ENCODE measurements at places on chromosomes 13 and 19. TPM values are rescaled to one million over a fixed set of nuclear protein-coding genes. Genes with fewer than 3 reads are reported as not detected.

- no peak for DNase-seq
Measured at GRCh38 chr13:72530471-72530870, 197.0 kb downstream of the MZT1 start.

GRCh38 chr13:43797869-43798268 is 11.1 kb upstream of the ENOX1 start:
- DNase-seq, result no peak

DNA sequence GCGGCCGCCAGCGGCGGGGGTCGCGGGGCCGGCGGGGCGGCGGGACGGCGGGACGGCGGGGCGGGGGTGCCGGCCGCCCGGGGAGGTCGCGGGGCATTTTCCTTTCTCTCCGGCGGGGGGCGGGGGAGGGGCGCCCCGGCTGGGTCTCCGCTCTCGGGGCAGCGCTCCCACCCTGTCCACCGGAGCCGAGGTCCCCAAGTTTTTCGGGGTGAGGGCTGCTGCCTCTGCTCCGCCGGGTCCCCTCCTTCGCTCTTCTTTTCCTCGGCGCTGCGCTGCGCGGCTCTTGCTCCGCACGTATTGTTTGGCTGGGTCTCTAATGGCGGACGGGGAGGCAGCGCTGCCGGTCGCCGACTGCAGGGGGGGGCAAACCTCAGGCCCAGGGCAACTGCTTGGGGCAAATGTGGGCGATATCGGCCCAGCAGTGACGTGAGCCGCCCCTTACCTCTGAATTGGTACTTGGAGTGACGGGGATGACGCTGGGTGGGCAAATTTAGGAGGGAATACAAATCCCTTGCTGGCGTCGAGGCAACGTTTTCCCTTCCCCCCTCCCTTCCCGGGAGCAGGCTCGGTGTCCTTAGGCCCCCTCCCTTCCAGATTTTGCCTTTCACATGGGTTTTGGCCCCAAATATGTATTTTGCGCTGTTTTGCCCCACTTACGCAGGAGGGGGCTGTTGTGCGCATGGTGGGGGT is 759 bp downstream of the ZMYM2 start:
- peak; percentile 30 for DNase-seq

GRCh38 chr13:52804202-52804641 is 44.2 kb downstream of the PCDH8 start:
- DNase-seq, result no peak

DNA sequence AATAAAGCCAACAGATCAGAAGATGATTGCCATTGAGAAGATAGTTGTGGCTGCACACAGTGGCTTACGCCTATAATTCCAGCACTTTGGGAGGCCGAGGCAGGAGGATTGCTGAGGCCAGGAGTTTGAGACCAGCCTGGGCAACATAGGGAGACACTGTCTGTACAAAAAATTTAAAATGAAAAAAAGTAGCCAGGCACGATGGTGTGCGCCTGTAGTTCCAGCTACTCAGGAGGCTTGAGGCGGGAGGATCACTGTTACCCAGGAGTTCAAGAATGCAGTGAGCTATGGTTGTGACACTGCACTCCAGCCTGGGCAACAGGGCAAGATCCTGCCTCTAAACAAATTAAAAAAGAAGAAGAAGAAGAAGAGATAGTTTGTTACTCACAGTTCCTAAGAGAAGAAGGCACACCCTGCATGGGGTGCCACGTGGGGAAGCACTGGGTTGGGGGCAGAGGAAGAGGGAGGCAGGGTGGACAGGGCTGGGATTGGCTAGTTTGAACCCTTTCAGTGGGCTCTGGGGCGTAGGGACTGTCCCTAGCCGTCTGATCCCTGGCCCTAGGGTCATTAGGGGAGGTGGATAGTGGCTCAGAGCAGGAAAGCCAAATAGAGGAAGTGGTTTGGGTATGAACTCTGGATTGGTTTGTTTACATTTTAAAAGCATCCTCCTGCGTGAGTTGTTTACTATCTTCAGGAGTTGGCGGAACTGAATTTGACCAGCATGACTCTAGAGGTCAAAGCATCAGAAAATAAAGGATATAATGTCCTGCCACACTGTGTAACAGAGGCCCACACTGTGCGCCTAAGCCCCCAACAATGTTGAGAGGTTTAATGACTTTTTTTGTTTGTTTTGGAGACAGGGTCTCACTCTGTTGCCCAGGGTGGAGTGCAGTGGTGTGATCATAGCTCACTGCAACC is 60.5 kb upstream of the MEDAG start:
- no peak for DNase-seq

GRCh38 chr19:39195755-39196154 is 1.0 kb upstream of the NCCRP1 start:
- no peak for DNase-seq

DNA sequence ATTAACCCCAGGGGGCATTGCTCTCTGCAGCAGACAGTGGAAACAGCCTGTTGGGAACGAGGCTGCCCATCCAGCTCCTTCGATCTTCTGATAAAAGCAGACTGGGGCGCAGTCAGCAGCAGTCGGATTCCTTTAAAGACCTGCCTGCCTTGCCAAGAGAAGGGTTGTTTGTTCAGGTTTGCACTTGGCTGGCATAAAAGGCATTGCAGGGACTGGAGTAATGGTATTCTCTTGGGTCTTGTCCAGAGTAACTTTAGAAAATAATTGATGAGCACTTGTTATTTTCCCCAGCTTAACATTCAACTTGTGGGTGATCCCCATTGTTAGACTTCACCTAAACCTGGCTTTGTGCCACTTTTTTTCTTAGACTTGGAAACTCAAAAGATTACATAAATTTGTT is 67.3 kb upstream of the SLC10A2 start:
- DNase-seq, result no peak

DNA sequence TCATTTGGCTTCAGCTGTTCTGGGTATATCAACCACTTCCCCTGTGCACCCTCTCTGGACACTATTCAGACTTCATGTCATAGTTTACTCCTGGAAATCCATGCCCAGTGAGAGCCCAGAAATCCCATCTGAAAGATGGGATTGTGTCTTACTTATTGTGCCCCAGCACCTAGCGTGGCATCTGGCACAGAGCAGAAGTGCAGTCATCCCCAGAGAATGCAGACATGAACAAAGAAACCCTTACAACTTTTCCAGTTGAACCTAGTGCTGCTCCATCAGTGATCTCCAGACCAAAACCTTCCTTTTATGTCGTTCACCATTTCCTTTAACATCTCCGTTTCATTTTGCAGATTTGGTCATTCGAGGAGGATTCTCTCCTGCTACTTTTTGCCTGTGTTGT is 60.6 kb downstream of the MBNL2 start:
- DNase-seq, result no peak

GRCh38 chr13:64377606-64378005 is 2852.5 kb downstream of the PCDH9 start:
- DNase-seq, result no peak

- no peak for DNase-seq
Measured at GRCh38 chr13:54424344-54424743, 1395.7 kb downstream of the OLFM4 start.

DNA sequence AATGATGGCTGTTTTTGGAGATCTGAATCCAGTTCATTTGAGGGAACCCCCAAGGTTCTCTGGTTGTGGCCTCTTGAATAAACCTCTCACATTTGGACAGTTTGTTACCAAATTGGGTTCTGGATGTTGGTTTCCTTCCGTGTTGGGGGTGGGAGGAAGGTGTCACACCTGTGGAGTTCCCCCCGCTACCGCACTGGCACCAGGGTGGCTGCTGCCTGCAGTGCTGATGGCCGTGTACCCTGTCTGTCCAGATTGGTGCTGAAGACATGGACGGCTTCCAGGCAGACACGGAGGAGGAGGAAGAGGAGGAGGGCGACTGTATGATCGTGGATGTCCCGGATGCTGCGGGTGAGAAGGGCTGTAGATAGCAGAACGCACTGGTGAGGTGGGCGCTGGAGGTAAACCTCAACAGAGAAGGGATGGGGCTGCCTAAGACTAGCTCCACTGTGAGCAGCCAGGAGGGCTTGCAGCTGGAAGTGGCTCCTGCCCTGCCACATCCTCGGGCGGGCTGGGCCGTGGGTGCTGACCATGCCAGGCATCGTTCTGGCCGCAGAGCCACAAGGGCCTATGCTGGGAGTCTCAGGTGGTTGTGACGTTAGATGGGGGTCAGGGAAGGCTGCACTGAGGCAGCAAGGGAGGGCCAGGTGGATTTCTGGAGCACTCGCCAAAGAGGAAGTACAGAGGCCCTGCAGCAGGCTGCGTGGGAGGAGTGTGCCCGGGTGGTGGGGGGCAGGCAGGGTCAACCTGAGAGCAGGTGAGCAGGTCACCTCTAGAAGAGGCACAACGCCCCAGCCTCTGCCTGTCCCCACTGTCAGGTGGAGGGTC is 15.4 kb downstream of the UBXN6 start:
- no peak for DNase-seq

- no peak for DNase-seq
Measured at GRCh38 chr19:16896146-16897028, 7.6 kb downstream of the F2RL3 start.

GRCh38 chr19:30695171-30695875 is 323.1 kb downstream of the ZNF536 start:
- DNase-seq, result no peak

- DNase-seq, result no peak
Measured at GRCh38 chr19:35206379-35206778, 22.2 kb downstream of the FAM187B start.

GRCh38 chr13:112185466-112185865 is 118.5 kb downstream of the SOX1 start:
- no peak for DNase-seq

GRCh38 chr19:35303357-35303915 is 11.5 kb downstream of the MAG start:
- no peak for DNase-seq

DNA sequence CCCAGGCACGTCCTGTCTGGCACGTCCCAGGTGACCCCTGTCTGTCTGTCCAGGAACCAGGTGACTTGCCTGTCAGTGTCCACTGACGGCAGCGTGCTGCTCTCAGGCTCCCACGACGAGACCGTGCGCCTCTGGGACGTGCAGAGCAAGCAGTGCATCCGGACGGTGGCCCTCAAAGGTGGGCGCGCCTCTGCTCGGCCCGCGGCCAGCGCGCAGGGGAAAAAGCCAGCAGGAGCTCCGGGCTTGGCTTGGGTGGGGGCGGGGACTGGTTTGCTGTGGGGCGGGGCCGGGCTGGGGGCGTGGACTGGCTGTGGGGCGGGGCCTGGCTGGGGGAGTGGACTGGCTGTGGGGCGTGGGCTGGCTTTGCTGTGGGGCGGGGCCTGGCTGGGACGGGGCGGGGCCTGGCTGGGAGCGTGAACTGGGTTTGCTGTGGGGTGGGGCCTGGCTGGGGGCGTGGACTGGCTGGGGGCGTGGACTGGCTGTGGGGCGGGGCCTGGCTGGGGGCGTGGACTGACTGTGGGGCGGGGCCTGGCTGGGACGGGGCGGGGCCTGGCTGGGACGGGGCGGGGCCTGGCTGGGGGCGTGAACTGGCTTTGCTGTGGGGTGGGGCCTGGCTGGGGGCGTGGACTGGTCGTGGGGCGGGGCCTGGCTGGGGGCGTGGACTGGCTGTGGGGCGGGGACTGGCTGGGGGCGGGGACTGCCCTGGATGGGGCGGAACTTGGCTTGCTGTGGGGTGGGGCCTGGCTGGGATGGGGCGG is 7.2 kb downstream of the WDR18 start:
- DNase-seq, result no peak

- peak; percentile 97 for DNase-seq
Measured at GRCh38 chr19:55279770-55280643, at the start of gene HSPBP1. TSS of gene HSPBP1 (minus strand) at chr19:55280110. CDS start at chr19:55279608, 502 bp downstream.

DNA sequence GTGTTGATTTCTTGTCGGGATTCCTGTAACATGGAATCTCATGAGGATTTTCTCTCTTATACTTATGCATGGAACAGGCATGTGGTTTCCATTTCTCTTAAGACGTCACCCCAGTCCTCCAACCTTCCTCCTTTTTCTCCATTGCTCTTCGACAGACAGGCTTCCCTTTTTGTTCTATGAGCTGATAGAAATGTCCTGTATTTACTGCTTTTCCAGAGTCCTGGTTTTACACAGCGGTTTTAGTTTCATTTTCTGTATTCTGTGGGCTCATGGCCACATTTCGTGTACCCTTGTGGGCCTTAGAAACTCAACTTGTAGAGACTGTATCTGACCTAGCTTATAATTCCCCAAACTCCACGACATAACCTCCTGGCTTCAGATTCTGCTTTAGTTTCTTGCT is 113.1 kb downstream of the PAN3 start:
- DNase-seq, result no peak

GRCh38 chr13:113258321-113259054 is 38.6 kb upstream of the LAMP1 start:
- no peak for DNase-seq

- no peak for DNase-seq
Measured at GRCh38 chr13:42965281-42965680, 26.8 kb downstream of the EPSTI1 start.

- DNase-seq, result no peak
Measured at GRCh38 chr19:15722956-15723355, 4.9 kb upstream of the OR10H2 start.

GRCh38 chr13:25727250-25727649 is 324.6 kb downstream of the SHISA2 start:
- peak; percentile 29 for DNase-seq

DNA sequence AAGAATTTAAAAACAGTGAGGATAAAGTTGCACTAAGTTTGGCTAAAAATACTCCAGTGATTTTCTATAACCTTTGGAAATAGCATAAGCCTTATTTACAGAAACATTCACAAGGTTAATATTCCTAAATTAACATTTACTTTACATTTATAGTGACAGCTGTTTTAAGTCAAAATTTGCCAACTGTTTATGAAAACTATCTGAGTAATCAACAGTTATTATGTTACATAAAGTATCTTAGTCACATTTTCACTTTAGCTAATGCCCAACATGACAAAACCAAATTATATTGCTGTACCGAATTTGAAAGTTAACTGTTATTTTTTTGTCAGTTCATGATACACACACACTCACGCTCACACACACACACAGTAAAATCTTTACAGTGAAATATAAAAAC is 1.2 kb downstream of the TNFRSF19 start:
- DNase-seq, result no peak

DNA sequence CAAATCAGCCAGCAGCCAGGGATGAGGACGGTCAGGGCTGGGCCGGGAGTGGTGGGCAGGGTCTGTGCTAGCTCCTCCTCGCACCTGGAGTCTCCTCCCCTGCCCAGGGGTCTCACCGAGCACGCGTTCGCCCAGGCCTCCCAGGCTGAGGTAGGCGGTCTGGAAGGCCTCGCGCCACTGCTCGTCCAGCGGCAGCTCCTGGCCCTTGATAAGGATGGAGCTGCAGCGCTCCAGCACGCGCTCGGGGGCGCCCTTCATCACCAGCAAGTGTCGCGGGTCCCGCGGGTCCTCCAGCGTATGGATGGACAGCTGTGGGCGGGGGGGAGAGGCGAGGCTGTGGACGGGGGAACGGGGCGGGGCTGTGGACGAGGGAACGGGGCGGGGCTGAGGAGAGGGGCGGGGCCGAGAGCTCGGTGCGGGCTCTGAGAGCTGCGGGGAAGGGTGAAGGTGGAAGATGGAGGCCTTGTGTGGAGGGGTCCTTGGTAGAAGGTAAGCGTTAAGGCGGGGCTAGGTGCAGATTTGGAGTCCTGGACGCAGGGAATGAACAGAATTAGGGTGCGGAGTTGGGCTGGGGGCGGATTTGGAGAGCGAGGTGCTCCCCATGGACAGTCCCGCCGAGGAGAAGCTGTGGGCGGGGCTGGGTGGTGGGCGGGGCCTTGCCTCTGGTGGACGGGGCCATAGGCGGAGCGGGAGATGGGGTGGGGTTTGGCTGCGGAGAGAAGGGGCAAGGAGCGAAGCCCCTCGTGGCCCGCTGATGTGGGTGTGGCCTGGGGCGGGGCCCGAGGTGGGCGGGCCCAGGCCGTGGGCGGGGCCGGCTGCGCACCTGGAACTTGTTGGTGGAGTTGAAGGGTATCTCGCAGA is 5.7 kb downstream of the ATP4A start:
- DNase-seq, result peak; percentile 72

APOC4 gene
- not detected for total RNA-seq

CATSPERD gene
- total RNA-seq, result not detected

C19orf67 gene
- total RNA-seq, result not detected

ZNF729 gene
- total RNA-seq, result 0.73 TPM

CKAP2 gene
- total RNA-seq, result 11.0 TPM

ZNF677 gene
- 26.3 TPM for total RNA-seq
